Stimulated activated CD8-positive, alpha-beta memory T cell treated with anti-CD3 and anti-CD28 coated beads, Interleukin-15, amount 100 ng/mL, for 1 hour (primary cell): ENCODE measurements at places on chromosomes 13 and 19.

DNA sequence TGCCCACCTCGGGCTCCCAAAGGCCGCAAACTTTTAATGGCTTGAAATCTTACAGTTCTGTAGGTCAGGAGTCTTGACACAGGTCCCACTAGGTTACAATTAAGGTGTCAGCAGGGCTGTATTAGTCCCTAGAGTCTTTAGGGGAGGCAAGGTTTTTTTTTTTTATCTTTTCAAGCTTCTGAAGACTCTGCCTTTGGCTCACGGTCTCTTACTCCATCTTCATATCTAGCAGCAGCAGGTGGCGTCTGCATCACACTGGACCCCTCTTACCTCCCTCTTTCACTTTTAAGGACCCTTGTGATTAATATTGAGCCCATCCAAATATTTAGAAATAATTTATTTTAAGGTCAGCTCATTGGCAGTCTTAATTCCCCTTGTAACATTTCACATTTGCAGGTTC is 11.6 kb downstream of the MIR17HG start:
- no peak for DNase-seq

DNA sequence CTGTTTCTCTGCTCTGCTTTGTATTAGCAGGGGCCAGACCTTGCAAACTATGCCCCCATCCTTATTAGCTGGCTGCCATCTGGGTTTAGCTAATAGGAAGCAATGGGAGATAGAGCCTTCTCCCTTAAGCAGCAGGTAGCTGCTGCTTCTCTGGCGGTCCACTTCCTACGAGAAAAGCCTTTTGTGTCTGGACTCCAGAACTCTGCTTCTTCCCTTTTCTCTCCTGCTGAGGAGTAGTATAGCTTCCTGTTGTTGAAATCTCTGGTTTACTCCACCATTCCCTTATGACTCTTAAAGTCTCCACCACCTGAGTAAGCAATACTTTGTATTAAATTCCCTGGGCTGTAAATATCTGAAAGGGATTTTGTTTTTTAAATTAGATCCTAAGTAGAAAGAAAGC is 147.1 kb downstream of the DNAJC15 start:
- no peak for DNase-seq

DNA sequence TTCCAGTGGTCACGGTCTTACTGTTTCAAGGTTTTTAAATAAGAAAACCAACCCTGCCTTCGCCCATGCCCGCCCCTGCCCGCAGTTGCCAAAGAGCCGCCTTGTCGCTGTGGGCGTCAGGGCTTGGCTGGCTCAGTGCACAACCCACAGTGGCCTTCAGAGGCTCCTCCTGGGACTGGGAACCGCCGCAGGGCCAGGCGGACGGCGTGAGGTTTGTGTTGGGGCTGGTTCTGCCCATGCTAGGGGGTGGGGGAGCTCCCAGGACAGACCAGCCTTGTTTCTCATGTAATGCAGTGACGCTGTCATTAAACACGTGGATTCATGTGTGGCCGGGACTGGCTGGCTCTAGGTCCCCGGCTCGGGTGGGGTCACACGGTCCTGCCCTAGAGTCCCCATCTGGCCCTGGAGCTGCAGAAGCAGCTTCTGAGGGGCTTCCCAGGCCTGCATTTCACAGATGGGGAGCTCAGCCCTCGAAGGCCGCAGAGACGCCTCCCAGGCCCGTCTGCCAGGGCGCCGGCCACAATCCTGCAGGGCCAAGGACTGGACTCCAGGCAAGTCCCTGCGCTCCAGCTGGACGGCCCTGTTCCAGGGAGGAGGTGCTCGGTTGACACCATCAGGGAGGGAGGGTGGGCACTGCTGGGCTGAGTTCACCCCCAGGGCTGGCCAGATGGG is 2.4 kb upstream of the TEKTIP1 start:
- no peak for DNase-seq

GRCh38 chr13:99426426-99426825 is 74.8 kb upstream of the TM9SF2 start:
- no peak for DNase-seq

DNA sequence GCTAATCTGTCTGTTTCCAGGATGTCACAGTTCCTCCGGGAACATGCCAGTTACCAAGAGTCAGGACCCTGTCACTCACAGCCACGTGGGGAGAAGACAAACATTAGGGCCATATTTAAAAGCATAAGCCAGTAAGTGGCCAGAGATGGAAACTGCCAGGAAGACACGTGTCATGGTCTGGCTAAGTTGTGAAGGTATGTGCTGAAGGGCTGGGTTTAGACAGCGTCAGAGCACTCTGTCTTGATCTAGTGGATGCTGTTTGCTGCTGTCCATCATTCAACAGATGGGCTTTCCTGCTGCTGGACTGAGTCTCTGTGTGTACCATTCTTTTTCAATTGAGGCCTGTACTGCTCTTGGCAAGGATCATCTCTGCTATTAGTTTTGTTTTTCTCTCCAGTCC is 128.6 kb downstream of the HS6ST3 start:
- no peak for DNase-seq

DNA sequence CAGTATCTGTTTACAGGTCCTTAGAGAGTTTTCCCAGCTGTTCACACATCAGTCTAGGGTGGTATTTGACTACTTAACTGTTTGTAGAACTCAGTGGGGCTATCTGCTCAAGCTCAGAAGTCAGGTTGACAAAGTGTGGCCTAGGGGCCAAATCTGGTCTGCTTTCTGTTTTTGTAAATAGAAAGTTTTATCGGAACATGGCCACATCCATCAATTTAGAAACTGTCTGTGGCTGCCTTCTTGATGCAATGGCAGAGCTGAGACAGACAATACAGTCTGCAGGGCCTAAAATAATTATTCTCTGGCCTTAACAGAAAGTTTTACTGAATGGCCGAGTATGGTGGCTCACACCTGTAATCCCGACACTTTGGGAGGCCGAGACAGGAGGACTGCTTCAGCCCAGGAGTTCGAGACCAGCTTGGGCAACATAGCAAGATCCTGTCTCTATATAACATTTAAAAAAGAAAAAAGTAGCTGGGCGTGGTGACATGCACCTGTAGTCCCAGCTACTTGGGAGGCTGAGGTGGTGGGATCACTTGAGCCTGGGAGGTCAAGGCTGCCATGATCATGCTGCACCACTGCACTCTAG is 2.4 kb downstream of the SMG9 start:
- DNase-seq = no peak

- DNase-seq = no peak
Observed at GRCh38 chr13:35923347-35923746, 207.8 kb downstream of the DCLK1 start.

GRCh38 chr13:32039528-32039927 is 8.0 kb downstream of the FRY start:
- DNase-seq = no peak

DNA sequence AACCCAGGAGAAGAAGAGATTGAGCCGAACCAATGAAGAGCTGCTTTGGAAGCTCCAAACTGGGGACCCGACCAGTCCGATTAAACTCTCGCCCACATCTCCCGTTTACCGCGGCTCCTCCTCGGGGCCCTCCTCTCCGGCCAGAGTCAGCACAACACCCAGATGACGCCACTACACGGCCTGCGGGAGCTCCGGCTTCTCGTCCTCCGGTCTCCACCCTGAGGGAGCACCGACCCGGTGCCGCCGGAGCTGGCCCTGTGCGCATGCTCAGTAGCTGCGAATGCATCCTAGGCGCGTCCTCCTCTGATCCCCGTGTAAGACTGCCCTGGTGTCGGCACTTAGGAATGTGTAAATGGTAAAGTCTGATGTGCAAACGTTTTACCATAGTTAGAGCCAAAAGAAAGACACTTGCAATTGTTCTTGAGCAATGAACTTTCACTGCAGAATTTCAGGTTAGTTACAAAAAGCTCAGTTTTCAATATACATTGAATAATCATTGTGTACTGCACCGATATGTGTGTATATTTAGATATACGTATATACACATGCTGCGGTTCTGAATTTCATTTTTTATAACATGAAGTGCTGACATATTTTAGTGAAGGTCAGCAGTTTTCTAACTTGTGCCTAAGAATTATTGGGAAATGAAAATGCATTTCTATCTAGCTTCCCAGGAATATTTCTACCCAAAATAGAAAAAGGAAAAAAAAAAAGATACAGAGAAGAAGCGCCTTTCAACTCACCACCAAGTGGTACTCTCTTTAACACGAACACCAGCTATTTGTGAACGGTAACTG is 92.2 kb downstream of the SLC7A1 start:
- DNase-seq = no peak

DNA sequence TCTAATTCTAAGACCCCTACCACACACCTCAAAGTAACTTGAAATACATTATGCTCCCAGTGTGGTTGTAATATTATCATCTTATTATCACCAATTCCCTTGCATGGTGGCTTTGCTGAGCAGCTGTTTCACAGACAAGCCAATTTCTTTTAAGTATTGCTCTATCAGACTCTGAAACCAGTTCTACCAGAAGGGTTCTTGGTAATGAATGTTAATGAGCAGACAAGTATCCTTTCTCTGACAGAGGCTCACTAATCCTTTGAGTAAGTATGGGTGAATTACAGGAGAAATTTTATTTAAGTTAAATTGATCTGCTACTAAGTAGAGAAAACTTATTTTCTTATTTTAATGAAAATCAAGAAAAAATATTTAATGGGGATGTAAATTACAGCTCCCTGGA is 326.0 kb downstream of the GPC6 start:
- no peak for DNase-seq

DNA sequence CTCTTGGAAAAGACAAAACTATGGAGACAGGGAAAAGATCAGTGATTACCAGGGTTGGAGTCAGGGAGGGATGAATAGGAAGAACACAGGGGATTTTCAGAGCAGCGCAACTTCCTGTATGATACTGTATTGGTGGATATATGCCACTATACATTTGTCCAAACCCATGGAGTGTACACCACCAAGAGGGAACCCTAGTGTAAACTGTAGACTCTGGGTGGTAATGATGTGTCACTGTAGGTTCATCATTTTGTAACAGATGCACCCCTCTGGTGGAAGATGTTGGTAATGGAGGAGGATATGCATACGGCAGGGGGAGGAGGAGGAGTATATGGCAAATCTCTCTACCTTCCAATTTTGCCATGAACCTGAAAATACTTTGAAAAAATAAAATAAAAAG is 68.1 kb downstream of the UFM1 start:
- DNase-seq = no peak

GRCh38 chr19:32540621-32541020 is 40.4 kb upstream of the PDCD5 start:
- no peak for DNase-seq

DNA sequence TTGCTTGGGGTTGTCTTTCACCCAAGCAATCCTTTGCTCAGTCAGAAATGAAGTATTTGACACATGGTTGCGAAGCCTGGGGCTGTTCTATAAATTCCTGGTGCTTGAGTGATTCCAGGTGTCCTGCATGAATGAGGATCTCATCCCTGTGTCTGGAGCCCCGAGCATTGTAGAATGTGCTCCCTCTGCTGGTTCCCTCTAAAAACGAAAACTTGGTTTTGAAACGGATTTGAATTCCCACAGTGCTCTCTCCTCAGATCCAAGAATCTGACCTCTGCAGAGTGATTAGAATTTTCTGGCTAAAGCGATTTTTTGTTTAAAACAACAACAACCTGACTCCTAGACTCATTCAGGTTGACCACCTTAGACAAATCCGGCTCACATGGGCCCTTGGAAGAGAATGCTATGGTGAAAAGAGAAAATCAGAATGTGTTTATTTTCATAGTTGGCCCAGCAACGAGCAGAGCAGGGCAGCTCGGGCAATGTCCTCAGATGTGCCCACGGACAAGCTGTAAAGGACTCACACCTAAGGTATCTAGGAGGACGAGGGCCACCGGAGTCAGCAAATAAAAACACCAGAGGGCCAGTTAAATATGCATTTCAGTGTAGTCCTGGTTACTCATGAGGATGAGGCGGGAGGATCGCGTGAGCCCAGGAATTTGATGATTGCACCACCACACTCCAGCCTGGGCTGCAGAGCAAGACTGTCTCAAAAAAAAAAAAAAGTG is 8.7 kb upstream of the ATP12A start:
- no peak for DNase-seq

GRCh38 chr19:39969681-39970424 is 1.1 kb upstream of the PSMC4 start:
- no peak for DNase-seq

GRCh38 chr19:13066226-13066625 is 36.4 kb downstream of the LYL1 start:
- DNase-seq = no peak

GRCh38 chr13:106372199-106373155 is 163.0 kb downstream of the EFNB2 start:
- no peak for DNase-seq

GRCh38 chr13:79245937-79246577 is 160.0 kb downstream of the RBM26 start:
- no peak for DNase-seq

GRCh38 chr19:12665671-12666264 is 774 bp downstream of the MAN2B1 start:
- no peak for DNase-seq

GRCh38 chr13:23560571-23561089 is 9.6 kb upstream of the TNFRSF19 start:
- DNase-seq = no peak

- no peak for DNase-seq
Observed at GRCh38 chr13:52845334-52845761, 3.1 kb downstream of the PCDH8 start.

DNA sequence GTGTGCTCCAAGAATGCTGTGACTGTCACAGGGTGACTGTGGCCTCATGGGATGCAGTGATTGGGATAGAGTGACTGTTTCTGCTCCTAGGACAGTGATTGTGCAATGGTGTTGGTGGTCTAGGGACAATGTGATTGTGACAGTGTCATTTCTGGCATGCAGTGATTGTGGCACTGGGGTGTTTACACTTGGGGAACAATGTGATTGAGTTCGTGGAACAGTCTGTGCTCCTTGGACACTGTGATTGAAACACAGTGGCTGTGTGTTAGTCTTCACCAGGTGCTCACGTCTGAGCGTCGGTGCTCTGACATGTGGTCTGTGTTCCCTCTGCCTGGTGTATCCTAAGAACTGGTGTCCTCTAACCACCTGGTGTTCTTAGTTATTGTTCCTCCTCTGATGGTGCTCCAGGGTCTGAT is 1.7 kb downstream of the PDE4A start:
- no peak for DNase-seq

DNA sequence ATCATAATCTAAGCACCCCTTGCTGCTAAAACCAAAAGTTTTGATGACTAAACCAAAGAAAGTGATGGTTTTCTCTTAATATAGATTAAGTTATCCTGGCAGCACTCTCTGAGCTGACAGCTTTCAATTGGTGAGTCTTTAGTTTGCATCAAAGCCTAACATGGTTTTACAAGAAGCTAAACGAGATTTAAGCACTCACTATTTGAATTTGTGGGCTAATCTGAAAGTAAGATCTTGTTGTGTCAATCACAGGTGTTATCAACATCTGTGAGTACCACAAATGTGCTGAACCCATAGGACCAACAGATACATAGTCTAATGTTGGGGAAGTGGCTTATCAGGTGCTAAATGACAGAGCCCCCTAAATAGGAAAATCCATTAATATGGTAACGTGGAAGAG is 223.9 kb downstream of the LHFPL6 start:
- DNase-seq = no peak
